ENCODE measurements at places on chromosomes 7 and 10.
A peak's percentile ranks its signal among the peaks of the same experiment; 100 is the strongest.

DNA sequence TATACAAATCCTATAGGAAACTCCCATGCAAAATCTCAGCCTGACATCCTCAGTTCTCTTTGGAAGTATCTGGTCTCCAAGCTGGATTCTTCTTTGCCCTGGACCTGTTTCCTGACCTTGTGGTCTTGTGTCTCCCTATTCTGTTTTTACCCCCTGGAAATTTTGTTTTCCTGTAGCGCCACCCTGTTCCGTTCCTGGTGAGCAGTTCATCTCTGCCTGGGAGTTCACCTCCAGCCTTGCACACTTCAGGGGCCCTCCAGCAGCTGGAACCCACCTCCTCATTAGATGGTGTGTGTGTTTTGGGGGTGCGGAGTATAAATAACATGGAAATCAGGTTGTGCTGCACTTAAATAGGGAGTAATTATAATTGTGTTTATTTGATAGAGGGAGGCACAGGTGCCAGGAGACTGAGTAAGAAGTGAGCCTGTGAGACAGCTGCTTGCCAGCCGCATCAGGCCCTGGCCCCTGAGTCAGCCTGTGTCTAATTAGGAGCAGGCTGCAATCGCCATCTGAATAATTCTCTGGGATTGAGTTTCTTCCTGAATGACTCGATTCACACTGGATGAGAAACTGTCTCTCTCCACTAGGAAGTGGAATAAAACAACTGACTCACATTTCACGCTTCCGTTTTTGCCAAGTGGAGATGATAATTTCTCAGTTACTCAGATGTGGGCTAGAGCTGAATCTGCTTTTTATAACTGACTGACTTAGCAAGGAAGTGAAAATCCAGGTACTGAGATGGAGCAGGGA lies 69.4 kb upstream of the HECTD2 start:
- DNase-seq: no peak

GRCh38 chr7:36040679-36041078 lies 112.4 kb upstream of the EEPD1 start:
- no peak for DNase-seq

- DNase-seq: no peak
Observed at GRCh38 chr7:47826754-47827153, 121.5 kb downstream of the PKD1L1 start.

- no peak for DNase-seq
Observed at GRCh38 chr7:137618748-137619147, 228.0 kb downstream of the DGKI start.

DNA sequence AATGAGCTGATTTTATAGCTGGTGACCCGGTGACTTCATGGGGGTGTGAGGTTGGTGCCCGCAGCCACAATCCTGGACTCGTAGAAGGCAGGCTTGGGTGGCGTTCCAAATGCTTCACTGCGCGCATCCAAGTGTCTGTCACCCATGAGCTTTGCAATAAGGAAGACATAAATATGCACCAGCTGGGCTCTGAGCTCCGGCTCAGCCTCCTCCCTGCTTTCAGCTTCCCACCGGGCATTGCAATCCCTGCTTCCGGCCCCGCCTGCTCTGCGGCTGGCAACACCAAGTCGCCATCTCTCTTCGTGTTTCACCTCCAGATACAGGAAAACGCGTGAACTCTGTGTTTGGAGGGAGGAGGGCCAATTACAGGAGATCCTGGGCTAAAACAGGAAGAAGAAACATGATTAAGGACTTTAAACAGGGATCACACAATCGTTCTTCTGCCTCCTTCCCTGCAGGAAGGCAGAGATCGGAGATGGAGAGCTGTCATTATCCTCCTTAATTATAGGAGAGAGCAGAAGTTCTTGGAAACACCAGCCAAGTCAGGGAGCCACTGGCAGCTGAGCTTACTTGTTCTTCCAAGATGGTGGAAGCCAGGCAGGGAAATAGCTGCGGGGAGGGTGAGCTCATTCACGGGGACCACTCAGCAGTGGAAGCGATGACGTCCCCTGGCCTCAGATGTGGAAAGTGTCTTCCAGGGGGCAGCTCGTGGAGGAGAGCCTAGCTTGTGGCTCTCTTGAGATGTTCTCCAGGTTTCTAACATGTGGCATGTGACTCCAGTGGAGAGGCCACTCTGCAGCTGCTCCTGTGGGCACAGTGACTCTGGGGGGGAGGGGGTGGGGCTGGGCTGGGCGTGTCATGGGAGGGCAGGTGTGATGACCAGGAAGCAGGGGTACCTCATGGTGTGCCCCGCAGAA lies 134.9 kb downstream of the CAMK1D start:
- no peak for DNase-seq

- DNase-seq: no peak
Observed at GRCh38 chr7:47651355-47652317, 69.7 kb upstream of the TNS3 start.

- peak; percentile 66 for DNase-seq
Observed at GRCh38 chr10:86261941-86262687, 104.5 kb downstream of the GRID1 start.

- DNase-seq: no peak
Observed at GRCh38 chr10:26839966-26840627, 20.7 kb downstream of the ABI1 start.

DNA sequence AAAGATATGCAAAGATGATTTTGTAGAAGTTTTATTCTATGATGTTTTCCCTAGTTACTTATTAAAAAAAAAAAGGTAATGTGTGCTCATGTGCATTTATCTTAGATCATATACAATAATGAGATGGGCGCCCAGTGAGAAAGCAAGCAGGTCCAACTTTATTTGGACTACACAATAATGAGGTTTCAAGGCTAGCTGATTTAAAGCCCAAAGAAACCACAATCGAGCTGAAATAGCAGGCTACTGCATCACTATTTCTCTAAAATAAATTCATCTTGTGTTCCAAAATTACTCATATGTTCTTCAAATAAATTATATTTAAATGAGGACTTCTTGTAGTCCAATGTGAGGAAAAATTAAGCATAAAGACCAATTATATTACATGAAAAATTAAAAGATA lies 110.1 kb downstream of the JMJD1C start:
- DNase-seq: no peak

GRCh38 chr10:77027576-77027975 lies 610.0 kb downstream of the KCNMA1 start:
- no peak for DNase-seq

DNA sequence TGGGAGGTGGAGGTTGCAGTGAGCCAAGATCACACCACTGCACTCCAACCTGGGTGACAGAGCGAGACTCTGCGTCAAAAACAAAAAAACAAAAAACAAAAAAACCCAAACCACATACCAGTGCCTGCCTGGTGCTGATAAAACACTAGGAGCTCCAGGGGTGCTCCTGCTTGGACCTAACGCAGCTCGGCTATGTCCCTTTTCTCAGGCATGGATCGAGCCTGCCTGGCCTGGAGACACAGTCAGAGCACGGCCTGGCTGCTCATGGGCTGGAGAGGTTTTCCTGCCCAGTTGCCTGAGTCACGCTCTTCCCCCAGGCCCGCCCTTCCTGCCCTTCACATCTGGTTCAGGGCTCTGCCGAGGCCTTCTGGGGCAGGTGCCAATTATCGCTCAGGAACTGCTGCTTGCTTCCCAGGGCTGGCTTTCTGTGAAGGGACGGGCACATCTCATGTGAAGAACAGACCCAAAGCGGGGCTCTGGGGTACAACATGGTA lies 12.6 kb upstream of the NPFFR1 start:
- no peak for DNase-seq

DNA sequence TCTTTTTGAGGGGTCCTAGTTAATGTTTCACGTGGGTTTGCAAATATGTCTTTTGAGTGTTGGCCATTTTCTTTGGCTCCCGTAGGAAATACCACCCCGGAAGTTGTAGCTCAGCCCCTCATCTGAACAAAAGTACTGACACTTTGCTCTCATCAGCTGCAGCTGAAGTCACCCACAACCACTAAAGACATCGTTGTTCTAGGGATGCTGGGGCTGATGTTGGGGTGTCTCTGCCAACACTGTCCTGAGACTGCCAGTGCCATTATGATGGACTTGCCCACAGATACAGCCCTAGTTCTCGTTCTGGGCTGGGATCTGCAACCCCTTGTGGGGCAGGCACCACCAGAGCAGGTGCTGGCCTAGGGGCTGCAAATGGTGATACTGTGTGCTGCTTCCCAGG lies 82.6 kb upstream of the ARHGAP21 start:
- DNase-seq: no peak

- DNase-seq: no peak
Observed at GRCh38 chr10:119505588-119506315, 36.8 kb downstream of the RGS10 start.

DNA sequence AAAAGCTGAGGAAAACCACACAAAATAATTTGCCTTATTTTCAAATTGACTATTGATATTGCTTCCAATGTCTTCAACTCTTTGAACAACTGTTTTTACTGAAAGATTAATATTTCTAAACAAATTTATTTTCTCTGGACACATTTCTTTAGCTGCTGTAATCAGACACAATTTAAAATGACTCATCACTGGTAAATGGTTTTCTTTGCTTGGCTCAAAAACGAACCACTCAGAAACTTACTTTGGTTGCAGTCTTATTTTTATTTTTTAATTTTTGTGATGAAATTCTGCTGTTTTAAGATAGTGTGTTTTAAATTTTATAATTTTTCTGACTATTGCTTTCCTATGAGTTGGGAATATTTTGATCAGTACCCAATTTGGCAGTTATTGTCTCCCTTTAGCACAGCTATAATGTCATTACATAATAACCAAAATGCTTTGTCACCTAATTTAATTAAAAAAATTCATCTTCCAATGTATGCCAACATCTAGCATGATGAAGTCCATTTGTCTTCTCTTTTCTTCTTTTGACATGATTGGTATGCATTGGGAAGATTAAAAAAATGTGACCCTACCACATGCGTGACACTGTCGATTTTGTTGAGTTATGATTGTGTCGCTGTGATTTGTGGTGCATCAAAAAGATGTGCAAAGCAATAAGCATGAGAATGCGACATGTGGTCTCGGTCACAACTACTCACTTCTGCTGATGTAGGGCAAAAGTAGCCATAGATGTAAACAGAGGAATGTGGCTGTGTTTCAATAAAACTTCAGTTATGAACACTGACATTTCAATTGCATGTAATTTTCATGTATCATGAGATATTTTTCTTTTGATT lies 222.3 kb downstream of the SUGCT start:
- DNase-seq: no peak

DNA sequence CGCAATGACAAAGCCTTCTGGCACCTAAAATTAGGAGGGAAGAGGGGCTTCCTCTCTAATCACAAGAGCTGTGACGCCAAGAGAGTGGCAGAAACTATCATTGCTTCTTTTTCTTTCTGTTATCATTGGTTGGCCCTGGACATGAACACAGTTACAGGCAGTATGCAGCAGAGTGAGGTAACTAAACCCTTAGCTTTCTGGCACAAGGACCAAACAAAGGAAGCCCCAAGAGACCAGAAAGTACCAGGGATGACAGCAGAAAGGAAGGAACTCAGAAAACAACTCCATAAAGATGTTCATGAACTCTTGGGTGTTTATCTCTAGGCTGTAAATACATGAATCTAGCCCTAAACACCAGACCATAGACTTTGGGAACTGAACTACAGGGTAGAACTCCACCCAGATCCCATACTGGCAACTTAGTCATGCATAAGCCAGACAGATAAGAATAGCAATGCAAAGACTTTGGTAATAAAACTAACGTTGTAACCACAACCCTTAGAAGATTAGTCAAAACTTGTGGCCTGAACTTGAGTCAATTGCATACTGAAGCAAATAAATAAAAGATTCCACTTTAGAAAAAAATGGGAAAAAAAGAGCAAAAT lies 195.7 kb upstream of the PTN start:
- no peak for DNase-seq

DNA sequence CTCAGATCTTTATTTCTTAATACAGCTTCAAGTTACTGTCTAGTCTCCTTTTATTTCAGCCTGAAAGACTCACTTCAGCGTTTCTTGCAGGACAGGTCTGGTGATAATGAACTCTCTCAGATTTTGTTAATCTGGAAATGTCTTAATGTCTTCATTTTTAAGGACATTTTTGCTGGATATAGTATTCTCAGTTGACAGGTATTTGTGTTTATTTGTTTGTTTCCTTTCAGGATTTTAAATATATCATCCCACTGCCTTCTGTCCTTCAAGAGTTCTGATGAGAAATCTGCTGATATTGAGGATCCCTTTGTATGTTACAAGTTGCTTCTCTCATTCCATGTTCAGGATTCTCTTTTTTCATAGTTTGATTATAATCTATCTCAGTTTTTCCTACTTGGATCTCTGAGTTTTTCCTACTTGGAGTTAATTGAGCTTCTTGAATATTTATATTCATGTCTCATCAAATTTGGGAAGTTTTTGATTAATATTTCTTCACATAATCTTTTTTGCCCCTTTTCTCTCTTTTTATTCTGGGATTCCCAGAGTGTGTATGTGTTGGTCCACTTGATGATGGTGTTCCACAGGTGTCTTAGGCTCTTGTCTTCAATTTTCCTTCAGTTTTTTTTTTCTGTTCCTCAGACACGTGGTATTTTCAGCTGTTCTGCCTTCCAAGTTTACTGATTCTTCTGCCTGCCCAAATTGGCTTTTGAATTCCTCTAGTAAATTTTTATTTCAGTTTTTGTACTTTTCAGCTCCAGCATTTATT lies 49.9 kb downstream of the PTEN start:
- no peak for DNase-seq

- DNase-seq: no peak
Observed at GRCh38 chr10:35690534-35690933, 48.4 kb upstream of the FZD8 start.

- DNase-seq: no peak
Observed at GRCh38 chr7:659996-660395, 66.5 kb upstream of the DNAAF5 start.

- no peak for DNase-seq
Observed at GRCh38 chr10:102131286-102132170, 1.3 kb upstream of the PPRC1 start.

DNA sequence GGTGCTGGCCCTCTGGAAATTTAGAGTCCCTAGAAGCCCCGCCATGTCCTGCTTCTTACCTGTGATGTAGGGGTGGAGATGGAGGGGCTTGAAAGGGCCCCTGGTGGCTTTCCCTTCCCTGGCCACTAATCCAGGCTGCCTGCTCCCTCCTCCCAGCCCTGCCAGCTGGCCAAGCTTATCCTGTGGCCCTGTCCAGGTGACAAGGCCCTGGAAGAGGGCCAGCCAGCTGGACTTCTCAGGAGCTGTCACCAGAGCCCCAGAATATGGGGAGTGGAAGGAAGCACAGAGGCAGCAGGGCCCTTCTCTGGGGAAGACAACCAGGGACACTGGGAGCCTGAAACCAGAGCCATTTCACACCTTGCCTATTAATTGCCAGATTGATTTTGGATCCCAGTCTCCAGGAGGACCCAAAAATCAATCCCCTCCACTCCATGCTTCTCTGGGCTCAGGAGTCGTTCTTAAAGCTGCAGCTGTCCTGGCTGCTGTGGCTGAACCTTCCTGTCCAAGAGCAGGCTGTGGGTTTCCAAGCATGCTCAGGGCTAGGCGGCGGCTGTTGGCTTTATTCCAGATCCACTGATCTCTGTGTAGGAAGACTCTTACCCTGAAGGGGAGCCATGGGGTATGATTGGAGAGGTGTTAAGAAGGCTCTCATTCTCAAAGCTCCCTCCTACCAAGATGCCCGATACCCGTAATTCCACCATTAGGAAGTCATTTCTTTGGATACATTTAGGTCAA lies 52.6 kb upstream of the PCBD1 start:
- DNase-seq: no peak
